ENCODE measurements at places on chromosomes 16 and 17.

DNA sequence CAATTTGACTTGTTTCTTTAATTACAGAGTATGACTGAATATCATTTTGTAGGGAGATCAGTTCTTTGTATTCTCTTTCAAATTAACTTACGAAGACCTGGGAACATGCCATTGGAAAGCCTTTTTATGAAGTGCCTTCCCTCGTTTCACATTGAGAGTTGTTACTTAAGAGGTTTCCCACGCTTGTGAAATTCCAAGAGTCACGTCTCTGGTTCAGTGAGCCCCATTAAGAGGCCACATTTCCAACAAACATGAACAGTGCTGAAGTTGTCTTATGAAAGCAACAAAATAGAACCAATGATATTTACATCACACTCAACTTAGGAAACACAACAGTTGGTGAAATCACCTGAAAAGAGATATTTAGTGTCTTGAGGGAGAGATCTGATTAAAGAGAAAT, 334.1 kb downstream of the TOX3 start:
- no peak for DNase-seq

DNA sequence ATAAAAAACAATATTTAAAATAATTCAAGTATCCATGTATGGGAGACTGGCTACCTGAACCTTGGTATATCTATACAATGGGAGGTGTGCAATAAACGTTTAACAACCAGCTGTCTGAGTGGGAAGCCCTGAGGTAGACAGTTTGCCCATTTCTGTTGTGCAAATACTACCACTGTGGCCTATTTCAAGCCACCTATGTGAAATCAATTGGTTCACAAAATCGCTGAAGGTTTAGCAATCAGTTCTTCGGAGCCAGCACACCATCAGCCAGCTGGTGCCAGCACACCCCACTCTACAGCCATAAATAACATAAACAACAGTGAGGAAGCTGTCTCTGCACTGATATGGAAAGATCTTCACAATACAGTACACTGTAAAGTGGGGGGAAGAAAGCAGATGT, 46.7 kb upstream of the KDM8 start:
- no peak for DNase-seq

DNA sequence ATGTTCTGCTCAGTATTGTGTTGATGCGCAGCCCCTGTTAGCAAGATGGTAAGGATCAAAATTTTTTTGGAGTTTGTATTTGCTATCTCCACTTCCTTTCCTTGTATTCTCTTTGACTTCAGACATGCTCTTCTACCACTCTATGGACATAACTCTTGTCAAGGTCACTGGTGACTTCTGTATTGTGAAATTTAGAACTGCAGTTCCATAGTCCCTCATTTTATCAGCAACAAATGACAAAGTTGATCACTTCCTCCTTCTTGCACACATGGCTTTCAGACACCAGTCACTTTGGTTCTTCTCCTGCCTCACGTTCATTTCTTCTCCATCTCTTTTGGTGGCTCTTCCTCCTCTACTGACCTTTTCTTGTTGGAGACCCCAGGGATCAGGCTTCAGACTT, 21.1 kb downstream of the COX11 start:
- no peak for DNase-seq

GRCh38 chr16:71205482-71206131, 24.9 kb downstream of the HYDIN start:
- DNase-seq, result no peak

DNA sequence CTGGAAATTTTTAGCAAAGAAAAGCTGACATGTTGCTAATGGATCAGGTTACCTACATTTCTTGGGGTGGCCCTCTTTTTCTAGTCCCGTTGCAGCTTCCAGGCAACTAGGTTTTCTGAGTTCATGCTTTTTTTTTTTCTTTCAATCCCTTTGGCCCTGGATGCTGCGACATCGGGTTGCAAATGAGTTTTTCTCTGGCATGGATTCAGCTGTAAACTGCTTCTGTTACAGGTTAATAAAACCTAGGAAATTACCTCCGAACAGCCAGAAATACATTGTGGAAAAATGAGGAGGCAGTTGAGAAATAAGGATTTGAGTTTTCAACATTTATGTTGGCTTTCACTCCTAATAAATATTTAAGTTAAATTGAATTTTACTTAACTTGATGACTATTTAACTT, 149.8 kb upstream of the MAF start:
- DNase-seq, result no peak

DNA sequence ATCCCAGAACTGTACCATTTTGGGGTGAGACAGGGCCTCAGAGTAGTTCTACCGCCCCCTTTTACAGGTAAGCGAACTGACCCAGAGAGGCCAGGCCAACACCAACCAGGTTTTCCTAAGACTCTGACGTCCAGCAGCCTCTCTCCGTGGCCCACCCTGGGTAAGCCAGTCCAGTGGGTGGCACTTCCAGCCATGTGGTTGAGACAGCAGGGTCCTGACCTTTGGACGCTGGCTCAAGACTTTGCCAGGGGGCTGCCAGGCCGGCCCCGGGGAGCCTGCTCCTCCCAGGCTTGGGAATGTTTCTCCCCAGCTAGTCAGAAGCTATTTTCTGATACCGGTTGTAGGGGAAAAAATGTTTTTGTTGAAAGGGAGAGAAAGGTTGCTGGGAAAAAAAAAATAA, 16.9 kb downstream of the GPRC5C start:
- no peak for DNase-seq

All from activated T-cell treated with anti-CD3 and anti-CD28 coated beads for 4 hours (primary cell).